ENCODE measurements at places on chromosomes 1 and 21.

GRCh38 chr1:9434247-9435152 is 104.8 kb upstream of the SLC25A33 start:
- DNase-seq, result no peak

GRCh38 chr21:24045775-24046215 is 1561.5 kb downstream of the MRPL39 start:
- DNase-seq, result no peak

DNA sequence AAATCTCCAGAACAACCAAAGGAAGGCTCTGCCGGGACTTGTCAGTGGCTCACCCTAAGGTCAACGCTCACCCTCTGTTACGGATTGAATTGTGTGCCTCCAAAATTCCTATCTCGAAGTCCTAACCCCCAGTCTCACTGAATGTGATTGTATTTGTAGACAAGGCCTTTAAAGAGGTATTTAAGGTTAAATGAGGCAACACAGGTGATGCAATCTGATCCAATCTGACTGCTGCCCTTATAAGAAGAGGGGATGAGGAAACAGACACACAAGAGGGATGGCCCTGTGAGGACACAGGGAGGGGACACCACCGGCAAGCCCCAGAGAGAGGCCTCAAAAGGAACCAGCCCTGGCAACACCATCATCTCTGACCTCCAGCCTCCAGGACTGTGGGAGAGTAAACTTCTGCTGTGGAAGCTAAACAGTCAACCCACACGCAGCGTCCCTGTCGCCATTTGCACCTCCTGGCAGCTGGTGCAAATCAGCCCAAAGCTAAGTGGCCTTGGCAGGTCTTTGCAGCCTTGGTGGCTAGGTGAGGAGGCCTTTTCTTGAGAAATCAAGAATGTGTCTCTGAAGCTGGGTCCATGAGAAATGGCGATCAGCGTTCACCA is 24.2 kb downstream of the UBASH3A start:
- no peak for DNase-seq

GRCh38 chr1:8116894-8117264 is 90.8 kb upstream of the ERRFI1 start:
- DNase-seq, result no peak

DNA sequence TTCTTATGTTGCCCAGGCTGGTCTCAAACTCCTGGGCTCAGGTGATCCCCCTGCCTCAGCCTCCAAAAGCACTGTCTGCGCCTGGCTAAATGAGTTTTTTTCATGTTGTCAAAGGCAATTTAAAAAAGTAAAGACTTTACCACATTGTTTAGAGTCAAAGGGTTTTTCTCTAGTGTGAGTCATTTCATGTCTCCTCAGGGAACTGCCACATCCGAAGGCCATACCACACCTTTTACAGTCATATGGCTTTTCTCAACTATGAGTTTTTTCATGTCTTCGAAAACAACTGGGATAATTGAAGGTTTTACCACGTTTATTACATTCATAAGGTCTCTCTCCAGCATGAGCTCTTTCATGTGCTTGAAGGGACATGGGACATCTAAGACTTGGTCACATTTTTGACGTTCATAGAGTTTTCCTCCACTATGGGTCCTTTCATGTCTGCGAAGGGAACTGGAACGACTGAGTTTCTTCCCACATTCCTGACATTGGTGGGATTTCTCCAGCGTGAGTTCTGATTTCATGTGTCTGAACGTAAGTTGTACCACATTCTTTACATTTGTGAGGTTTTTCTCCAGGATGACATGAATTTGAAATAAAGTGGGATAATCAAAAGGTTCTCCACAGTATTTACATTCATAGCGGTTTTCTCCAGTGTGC is 65.6 kb downstream of the UCHL5 start:
- DNase-seq, result no peak

GRCh38 chr1:173507847-173508209 is 30.7 kb downstream of the PRDX6 start:
- DNase-seq, result no peak

DNA sequence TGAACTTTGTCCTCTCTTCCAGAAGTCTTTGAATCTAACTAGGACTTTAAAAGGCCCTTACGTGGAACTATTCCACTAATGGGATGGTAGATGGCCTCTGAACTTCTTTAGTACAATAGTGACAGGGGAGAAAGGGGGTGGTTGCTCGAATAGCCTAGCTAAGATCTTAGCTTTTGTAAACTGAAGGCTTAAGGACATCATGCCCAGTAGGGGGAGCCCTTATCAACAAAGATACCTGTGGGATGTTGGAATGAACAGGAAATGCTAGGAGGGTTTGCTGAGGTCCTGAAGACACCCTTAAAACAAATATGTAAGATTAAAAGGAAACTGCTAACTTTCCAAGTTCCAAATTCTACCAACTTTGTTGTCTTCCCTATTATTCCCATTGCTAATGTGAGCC is 33.2 kb downstream of the NHLH2 start:
- DNase-seq, result no peak

DNA sequence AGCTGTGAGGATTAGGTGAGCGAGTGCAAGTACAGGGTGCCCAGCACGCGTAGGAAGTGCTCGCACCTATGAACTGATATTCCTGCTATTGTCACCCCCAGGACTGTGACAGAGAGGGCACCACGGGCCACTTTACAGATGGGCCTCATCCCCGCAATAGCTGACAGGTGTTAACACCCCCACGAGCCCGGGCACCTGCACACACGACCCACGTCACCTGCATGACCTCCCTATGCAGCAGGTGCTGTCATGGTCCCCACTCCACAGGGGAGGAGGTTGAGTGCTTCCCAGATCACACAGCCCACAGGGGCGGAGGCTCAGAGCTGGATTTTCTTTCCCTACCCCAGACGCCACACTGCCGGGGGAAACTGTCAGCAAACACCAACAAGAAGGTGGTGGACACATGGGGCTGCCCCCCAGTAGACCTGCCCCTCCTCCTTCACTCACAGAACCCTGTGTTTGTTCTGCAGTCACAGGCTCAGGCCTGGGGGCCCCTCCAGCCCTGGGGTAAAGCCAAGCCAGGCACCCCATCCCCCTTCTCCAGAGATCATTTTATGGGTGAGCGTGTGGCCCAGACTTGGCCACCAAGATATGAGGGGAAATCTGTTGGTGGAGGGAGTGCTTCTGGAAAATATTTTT is 465.5 kb downstream of the MATN1 start:
- no peak for DNase-seq

- DNase-seq, result no peak
Observed at GRCh38 chr1:195915826-195916225, 692.4 kb downstream of the KCNT2 start.

DNA sequence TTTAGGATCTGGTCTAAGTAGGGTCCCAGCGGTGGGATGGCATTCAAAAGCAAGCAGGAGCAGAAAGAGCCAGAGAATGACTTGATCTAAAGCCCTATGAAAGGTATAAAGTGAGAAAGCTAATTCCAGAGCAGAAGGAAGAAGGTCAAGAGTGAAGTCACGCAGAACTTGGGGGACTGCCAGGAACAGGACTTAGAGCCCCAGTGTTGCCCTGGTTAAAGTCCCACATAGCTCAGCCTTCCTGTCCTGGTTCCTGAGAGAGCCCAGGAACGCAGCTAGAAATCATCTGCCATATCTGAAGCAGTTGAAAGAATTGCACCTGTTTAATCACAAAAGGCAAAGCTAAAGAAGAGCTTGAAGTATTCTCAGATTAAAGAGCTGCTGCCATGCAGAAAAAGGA is 160.6 kb upstream of the ATP1B1 start:
- DNase-seq, result no peak

DNA sequence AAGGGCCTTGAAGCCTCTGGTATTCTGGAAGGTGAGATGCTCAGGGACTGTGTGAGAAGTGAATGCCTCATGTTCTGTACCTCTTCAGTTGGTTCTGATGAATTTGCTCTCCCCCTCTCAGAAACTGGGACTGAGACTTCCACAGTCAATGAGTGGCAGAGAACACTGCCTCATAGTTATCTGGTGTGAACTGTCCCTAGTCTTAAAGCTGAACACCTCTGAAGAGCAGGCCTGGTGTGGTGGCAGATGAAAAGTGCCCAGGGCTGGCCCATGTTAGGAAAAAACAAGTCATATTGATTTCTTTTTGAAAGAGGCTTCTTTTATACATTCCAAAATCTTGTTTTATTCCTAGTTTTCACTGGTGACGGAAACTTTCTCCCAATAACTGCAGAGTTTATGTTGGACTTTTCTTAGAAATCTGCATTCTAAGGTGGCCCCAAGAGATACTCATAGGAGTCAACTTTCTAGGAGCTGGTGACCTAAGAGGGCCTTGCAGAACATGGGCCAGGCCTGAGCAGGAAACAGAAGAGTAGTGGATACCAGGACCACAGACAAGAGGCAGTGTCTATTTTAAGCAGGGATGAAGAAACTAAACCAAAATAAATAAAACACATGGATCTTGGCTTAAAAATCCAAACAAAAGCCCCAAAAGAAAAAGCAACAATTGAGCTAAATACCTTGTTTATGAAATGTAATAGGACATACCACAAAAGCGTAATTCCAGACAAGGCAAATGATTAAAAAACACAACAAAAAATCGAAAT is 19.5 kb downstream of the DUSP10 start:
- no peak for DNase-seq

DNA sequence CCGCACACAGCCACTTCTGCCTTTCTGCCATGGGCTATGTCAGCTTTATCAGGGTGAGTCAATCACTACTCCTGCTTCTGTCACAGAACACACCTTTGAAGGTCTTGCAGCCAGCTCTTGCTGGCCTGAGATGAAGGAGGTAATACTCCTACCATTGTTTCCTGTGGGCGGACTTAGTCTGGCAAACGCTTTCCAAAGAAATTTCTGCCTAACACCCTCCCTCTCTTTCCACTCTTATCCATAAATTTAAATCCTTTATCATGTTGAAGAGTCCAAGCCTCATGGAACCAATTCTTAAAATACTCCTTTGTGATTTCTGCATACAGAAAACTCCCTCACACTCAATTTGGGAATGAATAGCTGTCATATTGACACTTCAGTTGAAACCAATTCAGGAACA is 633.1 kb upstream of the CHRM3 start:
- no peak for DNase-seq

DNA sequence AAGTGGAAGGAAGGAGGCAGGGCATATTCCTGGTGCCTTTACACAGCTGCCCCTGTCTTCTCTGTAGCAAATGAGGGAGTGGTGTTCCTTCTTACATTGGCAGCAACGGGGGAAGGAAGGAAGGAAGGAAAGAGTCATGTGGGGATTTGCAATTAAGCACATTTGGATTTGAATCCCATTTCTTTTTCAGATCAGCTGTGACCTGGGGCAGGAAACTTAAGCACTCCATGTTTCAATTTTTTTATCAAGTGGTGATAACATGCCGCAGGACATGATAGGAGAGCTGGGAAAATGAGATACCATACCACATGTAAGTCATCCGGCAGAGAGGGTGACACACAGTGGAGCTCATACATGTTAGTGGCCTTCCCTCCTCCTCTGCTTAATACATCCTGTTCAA is 186.8 kb downstream of the APP start:
- DNase-seq, result no peak

- no peak for DNase-seq
Observed at GRCh38 chr1:203589171-203589570, 37.5 kb upstream of the ATP2B4 start.

DNA sequence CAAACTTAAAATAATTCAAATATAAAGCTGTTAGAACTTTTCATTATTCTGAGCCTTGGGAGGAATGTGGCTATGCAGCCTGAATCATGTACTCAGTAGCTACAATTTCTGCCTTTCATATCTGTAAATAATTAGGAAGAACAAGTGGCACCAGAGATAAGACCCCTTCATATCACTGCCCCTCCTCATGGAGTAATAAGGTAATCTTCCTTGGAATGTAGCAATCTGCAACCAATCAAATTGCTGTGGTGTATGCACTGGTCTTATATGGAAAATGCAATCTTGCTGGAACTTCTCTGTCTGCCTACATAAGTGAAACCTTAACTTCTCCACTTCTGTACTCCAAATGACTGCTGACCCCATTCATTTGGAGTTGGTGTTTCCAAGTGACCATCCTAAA is 104.4 kb upstream of the VANGL1 start:
- DNase-seq, result no peak

DNA sequence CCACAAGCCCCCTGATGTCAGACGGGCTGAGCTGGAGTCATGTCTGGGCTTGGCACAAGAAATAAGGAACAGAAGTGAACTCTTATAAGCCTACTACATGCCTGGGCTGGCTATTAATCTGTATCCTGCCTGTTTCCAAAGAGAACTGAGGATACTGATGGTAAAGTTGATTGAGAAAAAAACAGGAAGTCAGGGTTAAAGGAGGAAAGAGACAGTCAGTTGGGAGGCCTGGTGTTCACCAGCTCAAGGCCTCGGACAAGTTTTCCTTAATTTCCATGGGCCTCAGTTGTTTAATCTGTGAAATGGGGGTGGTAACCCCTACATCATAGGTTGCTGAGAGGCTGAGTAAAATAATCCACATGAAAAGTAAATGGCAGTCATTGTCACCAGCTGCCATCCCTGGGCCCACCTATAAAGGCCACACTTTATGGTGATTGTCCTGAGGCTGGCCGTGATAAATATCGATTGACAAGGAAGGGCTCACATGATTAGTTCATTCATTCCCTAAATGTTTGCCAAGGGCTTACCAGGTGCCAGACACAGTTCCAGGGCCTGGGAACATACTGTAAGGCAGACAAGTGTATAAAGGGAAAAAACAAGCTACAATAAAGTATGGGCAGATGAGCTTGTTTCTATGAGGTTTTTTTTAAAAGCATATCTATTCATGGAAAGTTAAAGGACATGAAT is 2.8 kb downstream of the ALDH4A1 start:
- DNase-seq, result no peak

DNA sequence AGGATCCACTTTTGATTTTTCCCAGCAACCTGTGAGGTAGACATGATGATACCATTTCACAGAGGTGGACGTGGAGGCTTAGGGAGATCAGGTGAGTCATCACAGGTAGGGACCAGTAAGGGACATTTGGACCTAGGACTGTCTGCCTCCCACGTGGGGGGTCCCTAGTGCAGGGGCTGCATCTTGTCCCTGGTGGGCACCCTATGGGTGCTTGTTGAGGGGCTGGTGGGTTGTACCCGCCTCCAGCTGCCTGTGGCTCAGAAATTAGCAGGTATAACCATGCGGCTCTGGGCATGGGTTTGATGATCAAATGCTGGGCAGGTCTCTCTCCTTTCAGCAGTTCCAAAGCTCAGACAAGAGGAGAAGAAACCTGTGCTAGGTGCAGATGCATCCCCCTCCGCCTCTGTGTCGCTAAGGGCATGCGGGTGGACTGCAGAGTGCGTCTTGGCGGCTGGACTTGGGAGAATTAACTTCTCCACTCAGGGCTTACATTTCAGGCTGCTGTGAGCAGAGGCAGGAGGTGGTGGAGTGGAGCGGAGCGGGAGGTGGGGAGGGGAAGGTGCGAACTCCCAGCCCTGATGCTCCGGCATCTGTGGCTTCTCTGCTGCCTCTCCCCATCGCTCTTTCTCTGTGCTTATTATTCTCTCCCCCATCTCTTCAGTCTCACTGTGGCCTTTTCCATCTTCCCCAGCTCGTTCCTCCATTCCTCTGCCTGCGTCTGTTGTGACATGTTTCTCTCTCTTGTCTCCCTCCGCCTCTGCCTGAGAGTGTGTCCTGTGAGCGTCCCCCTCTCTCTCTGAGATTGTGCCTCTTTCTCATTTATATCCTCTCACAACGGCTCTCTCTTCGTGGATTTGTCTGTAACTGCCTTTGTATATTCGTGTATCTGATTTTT is 146.8 kb downstream of the PTPRU start:
- no peak for DNase-seq

DNA sequence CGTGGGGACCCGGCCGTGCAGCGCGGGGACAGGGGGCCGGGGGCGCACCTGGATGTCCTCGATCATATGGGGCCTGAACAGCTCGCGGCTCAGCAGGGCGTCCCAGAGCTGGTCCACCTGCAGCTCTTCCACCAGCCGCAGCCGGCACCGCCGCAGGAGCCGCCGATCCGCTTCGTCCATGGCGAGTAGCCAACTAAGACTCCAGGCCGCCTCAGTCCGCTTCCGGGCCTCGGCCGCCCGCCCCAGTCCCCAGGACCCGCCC is at the start of gene CASP9:
Gene CASP9, minus strand, starts transcription at position 195 of the 262 bp plus-strand sequence. Its CDS starts 15 bp downstream, at position 180.
- DNase-seq, result no peak
